ENCODE measurements at places on chromosomes 16 and 17.

DNA sequence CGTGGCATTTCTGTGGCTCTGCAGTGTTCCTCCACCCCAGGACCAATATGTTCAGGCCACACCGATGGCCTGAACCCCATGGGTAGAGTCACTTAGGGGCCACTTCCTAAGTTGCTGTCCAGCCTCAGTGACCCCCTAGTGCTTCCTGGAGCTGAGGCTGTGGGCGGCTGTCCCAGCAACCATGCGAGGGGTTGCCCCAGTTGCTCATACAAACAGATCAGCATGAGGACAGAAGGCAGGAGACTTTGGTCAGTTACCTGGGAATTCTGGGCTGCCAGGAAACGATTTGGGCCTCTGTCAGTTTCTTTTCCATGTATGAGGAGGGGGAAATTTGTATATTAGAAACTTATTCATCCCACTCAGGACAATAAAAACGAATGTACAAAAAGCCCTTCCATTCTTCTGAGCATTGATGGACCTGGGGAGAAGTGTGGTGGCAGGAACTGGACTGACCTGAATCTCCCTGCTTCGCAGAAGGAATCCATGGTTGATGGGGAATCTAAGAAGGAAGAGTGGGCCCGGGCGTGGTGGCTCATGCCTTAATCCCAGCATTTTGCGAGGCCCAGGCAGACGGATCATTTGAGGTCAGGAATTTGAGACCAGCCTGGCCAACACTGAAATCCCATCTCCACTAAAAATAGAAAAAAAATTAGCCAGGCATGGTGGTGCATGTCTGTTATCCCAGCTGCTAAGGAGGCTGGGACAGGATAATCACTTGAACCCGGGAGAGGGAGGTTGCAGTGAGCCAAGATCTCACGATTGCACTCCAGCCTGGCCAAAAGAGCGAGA is 4.9 kb upstream of the IL32 start:
- no peak for DNase-seq

- no peak for DNase-seq
Measured at GRCh38 chr17:41352597-41353366, 2.2 kb upstream of the KRT33A start.

GRCh38 chr16:71188956-71189712 is 41.4 kb downstream of the HYDIN start:
- no peak for DNase-seq

DNA sequence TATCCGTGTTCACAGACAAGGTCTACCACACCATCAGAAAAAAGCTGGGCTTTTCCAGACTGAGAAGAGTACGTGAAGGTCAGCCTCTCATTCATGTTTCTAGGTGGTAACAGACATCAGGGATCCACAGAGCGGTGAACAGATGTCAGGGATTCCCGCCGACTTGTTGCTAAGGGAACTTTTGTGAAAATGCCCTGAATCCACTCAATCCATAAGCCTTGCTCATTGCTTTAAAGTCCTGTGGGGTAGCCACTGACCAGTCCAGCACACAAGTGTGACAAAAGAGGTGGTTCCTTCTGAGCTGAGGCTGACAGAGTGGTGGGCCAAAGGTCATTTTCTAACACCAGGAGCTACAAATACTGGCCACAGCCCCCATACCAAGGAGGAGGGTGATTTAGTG is 5.9 kb downstream of the GAS7 start:
- DNase-seq, result no peak

GRCh38 chr17:57226793-57227192 is 29.5 kb upstream of the MSI2 start:
- no peak for DNase-seq

GRCh38 chr16:47395733-47396498 is 64.9 kb downstream of the ITFG1 start:
- DNase-seq, result no peak

GRCh38 chr17:48333034-48333530 is 96.9 kb downstream of the SKAP1 start:
- DNase-seq, result no peak

GRCh38 chr17:18042983-18043382 is 3.8 kb downstream of the GID4 start:
- DNase-seq, result no peak
